Activated CD4-positive, alpha-beta T cell treated with anti-CD3 and anti-CD28 coated beads, Interleukin-10, Interleukin-2, amounts not matched to agents 100 ng/mL and 50 ng/mL, durations not matched to agents 16 hours and 8 hours (primary cell): ENCODE measurements at places on chromosomes 5 and 9.

- no peak for DNase-seq
Observed at GRCh38 chr9:104808035-104808614, 44.2 kb downstream of the NIPSNAP3B start.

GRCh38 chr9:134575103-134575900 is 66.3 kb upstream of the COL5A1 start:
- DNase-seq: no peak

DNA sequence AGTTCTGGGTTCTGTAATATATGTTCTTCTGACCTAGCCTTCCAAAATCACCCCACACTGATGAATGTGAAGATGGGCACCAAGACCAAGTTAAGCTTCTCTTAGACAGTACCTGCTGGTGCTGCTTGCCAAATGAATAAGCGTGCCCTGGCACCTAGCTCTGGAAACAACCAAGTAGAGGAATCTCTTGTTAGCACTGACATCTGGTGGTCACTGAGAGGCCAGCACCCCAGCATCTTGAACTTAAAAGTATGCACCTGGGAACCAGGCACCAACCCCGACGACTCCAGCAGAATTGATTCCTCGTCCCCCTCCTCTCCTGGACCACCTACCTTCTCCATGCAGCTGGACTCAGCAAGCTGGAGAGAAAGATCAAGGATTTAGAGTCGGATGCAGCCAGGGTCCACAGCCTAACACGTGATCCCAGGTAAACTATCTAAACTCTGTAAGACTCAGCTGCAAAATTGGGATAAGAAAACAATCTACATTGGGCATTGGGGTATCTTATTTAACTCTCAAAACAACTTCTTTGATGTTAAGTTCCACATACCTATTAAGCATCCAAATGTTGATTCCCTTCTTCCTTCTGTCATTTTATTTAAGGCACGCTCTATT is 89.8 kb downstream of the SLC1A3 start:
- DNase-seq: peak; percentile 50

DNA sequence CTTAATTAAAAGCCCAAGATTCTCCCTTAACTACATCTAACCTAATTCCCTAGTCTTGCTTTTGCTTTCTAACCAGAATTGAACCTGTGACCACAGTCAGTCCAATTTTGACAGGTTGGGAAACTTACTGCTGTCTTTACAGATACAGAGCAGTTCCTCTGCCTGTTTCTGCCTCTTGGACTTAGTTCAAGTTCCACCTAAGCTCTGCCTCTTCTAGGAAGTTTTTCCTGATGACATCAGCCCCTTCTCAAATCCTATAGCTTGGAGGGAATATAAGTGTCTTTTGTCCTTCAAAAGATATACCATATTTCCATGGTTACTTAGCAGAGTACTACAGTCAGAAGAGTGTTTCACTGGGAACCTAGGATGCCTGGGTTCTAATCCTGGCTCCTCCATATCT is 31.7 kb downstream of the BRINP1 start:
- no peak for DNase-seq

- DNase-seq: no peak
Observed at GRCh38 chr5:163407034-163407655, 30.2 kb upstream of the CCNG1 start.

DNA sequence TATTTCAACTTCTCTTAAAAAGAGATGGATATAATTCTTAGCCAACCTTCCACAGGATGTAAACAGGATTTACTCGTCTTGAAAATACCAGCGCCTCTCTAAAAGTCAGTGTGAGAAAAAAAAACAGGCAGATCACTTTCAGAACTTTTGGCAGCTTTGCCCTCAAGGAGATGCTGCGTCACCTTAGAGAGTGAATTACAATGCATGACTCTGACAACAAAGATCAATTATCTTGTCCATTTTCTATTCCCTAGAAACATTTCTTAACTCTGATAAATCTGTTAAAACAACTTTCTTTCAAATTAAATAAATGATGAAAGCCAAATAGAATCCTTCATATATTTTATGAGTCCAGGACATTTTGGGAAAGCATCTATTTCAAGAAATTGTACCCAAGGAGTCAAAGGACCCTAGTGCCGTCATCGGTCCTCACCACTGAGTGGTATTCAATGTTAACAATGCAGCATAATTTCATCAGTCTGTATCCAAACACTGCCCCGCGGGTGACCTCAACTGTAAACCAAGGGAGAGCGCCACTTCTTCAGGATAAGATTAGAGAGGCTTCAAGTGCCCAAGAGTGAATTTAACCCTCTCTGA is 536.0 kb downstream of the PDE4D start:
- no peak for DNase-seq

DNA sequence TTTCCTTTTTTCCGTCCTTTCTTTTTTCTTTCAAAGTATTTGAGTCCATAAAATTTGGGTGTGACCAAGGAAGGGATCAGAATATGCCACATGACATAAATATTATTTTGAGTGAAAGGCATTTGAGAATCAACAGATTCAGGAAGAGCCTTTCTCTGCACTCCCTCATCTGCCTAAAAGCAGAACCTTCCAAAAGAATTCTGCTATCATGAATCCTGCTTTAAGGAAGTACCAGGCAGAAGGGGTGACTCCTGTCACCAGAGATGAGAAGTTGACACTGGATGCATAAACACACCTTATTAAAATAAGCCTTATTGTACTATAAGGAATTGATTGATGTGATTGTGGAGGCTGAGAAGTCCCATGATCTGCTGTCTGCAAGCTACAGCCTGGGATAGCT is 196.7 kb downstream of the SREK1 start:
- DNase-seq: no peak

- no peak for DNase-seq
Observed at GRCh38 chr5:107743373-107744000, 72.8 kb upstream of the EFNA5 start.

DNA sequence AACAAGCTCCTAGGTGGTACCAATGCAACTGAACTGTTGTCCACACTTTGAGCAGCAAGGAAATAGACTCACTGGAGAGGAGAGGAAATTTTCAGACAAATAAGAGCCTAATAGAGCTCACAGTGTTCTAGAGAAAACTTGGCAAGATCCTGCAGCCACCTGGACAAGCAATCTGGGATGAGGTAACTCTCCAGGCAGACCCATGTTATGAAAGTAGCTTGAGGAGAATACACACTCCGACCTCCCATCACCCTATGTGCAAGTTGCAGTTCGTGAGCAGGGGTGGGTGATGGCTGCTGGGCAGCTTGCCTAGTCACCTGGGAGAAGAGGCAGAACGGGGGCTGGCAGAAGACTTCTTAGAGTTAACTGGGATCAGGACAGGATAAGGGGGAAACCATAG is 102.2 kb downstream of the KLF4 start:
- DNase-seq: no peak

DNA sequence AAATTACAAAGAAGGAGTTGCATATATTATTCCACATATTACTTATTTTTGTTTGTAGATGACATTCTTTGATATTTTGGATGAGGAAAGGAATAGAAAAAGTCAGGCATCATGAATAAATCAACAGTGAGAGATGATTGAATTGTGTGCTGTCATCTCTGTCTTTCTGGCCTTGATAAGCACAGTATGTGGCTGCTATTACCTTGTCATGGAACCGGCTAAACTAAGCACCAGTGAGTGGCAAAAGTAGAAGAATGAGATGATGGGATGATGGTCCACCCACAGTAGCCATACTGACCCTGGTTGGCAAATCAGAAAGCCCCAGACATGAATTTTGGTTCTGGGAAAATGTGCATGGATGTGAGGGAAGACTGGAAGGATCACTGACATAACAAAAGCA is 361.2 kb upstream of the DMAC1 start:
- no peak for DNase-seq

DNA sequence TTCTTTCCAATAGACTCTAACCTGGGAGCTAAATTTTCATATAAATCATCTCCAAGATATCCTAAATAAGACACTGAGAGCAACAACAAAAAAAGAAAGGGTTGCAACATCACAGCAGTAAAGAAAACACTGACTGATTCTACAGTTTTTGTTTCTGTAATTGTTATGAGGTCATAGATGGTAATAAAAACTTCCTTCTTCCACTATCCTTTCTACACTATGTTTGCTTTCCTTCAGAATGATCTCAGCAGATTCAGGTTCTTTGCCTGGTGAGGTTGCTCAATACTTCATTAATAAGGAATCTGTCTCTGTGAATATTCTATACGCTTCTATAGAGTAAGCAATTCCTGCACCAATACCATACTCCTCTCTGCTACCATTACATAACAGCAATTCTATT is 835.6 kb upstream of the GRAMD2B start:
- no peak for DNase-seq

- DNase-seq: no peak
Observed at GRCh38 chr5:106489004-106489403, 1181.7 kb downstream of the EFNA5 start.

DNA sequence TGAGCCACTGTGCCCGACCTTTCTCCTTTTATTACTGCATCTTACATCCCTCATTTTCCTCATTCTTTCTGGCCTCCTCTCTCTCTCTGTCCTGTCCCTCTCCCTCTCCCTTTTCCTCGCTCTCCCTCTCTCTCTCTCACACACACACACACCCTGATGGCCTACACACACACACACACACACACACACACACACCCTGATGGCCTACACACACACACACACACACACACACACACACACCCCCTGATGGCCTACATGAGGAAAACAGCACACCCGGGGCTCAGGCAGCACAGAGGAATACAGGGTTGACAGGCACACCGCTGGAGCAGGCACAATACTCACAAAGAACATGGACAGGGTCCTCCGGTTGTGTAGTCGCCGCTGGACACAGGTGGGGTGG is 3.8 kb upstream of the FCHSD1 start:
- no peak for DNase-seq
